ENCODE measurements at places on chromosomes 6 and 20.

DNA sequence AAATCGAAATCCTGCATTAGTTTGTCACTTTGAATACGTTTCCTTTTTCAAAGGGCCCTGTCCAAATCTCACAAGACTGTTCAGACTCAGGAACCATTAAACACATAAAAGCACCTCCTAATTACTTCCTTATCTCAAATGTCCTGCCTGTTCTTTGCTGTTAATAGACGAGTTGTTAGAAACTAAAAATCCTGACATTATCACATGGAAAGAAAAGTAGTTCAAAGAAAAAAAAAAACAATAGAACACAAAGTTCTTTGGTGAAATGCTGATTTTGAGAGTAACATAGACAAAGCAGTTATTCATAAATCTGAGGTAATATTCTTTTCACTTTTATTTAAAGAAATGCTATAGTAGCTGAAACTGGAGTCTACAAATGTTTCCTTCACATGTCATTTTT lies 12.1 kb upstream of the TAB2 start:
- no peak for DNase-seq

DNA sequence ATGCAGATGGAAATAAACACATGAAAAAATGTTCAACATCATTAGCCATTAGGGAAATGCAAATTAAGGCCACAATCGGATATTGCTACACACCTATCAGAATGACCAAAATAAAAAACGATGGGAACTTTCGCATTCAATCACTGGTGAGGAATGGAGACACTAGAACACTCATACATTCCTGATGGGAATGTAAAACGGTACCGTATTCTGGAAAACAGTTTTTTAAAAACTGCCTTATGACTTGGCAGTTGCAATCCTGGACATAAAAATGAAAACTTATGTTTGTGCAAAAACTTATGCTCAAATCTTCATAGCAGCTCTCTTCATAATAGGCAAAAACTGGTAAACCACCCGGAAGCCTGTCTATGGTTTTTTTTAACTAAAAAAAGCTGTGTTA lies 146.0 kb downstream of the CEBPB start:
- DNase-seq = no peak

GRCh38 chr6:44006123-44006871 lies 121.0 kb downstream of the MRPL14 start:
- no peak for DNase-seq

DNA sequence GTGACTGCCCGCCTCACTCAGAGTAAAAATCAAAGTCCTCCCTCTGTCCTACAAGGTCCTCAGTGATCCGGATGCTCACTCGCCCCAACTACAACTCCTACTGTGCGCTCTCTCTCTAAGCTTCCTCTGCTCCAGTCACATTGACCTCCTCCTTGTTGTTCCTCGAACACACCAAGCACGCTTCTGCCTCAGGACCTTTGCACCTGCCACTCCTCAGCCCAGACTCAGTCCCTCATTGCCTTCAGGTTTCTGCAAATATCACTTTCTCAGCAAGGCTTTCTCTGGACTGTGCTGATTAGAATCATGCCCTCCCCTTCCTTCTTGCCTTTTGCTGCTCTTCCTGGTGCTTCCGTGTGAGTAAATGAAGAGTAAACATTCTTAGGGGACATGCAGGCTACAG lies 41.6 kb downstream of the SULF2 start:
- no peak for DNase-seq

GRCh38 chr20:61900011-61900944 lies 165.4 kb downstream of the TAF4 start:
- no peak for DNase-seq

- no peak for DNase-seq
Measured at GRCh38 chr6:123715006-123715863, 78.5 kb upstream of the TRDN start.

- DNase-seq = no peak
Measured at GRCh38 chr6:91606148-91606901, 1019.5 kb upstream of the MAP3K7 start.

DNA sequence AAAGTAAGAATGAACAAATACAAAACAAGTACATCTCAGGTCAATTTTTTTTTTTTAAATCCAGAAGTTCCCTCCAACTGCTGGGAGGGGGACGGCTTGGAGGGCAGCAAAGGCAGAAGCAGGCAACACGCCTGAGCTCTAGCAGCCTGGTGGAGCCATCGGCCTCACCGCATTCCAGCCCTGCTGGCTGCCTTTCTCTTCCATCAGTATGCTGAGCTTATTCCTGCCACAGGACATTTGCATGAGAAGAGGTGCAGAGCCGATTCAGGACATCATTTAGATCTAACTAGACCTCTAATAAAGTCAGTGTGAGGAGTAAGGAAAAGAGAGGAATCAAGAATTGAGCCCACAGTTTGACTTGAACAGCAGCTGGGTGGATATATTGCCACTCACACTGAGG lies 318.8 kb downstream of the ZFAND3 start:
- DNase-seq = no peak

DNA sequence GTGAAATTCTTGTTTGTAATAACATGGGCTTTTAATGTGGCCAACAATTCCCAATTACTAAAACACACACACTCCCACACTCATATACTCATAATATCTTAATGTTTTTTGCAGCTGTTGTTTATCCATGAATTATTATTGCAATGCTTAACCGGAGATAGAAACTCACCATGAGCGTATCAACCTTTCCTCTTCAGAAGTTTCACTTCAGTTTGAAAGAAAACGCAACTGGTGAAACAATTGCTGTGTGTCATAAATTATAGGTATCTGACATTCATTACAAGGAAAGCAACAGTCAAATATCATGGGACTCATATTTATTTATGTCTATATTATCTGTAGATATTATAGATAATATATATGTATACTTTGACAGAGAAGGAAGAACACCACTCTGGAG lies 104.1 kb downstream of the HDGFL1 start:
- DNase-seq = no peak

DNA sequence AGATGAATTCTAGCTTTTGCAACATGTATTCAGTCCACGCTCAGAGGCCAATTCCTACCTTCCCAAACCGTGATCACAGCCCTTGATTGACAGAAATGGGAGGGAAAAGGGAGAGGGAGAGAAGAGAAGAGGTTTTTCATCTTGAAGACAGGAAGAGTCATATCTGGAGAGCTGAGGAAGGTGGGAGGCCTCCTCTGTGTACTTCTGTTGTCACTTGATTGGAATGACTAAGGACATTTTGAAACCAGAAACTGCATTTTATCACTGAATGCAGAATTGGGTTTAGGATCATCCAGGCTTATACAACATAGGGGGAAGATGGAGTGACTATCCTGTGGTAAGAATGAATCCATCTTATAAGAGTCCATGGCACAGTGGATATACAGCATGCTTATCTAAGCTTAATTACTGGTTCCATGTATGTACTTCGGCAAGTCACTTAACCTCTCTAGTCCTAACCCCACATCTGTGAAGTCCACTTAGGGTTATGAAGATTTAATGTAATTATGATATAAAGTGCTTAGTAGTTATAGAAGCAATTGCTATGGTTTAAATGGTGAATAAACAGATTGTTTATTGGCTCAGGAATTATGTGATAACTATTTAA lies 144.0 kb downstream of the BCKDHB start:
- DNase-seq = no peak

- DNase-seq = no peak
Measured at GRCh38 chr6:4612636-4613171, 163.5 kb upstream of the CDYL start.

GRCh38 chr6:133855991-133856370 lies 32.9 kb upstream of the TCF21 start:
- no peak for DNase-seq

- DNase-seq = no peak
Measured at GRCh38 chr6:143026696-143027449, 33.8 kb upstream of the AIG1 start.

- no peak for DNase-seq
Measured at GRCh38 chr6:13354331-13355042, 26.1 kb upstream of the TBC1D7 start.

DNA sequence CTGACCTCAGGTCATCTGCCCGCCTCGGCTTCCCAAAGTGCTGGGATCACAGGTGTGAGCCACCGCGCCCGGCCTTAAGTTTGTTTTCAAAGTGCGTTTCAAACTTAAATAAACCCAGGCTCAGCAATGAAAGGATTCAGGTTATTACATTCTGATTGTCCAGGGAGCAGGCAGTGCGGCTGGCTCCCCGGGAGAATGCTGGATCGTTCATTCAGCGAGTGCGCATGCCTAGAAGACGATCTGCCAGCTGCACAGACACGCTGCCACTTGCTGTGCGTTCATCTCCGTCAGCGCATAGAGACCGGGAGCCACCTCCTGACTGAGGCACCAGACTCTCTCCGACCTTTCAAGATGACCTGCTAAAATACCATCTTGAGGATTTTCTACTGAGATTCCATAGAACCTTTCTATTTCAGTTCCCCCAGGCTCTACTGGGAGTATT lies 163.9 kb upstream of the ZNF217 start:
- DNase-seq = no peak

- DNase-seq = no peak
Measured at GRCh38 chr6:142187209-142187608, 40.1 kb downstream of the VTA1 start.

GRCh38 chr6:10968776-10969175 lies 75.3 kb downstream of the ELOVL2 start:
- no peak for DNase-seq

- peak; percentile 95 for DNase-seq
Measured at GRCh38 chr6:154343473-154344308, 12.9 kb downstream of the IPCEF1 start.

DNA sequence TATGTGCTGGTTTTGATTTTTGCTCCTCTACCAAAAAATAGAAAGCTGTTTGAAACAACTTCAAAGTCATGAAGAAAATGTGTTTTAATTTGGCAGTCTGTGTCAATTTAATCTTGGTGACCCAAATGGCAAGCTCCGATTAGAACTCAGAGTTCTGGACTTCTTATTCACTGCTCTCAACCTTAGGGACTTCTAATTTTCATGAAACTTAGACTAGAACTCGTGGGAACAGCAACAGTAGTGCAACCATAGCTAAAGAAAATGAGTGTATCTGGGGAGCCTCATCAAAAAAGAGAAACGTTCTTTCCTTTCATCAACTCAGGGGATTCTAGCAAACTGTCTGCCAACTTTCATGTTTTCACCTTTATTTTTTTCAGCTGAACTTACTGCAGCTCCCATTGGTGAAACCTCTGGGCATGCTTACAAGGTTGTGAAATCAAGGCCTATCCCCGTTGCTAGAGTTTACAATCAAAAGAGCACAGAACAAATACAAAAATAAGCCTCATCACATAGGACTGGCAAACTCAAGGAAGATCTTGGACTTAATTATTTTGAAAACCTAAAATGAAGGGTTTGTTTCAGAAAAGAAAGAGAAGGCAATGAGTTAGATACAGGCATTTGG lies 114.0 kb upstream of the HSF2 start:
- no peak for DNase-seq

GRCh38 chr6:138250053-138250452 lies 31.8 kb upstream of the PBOV1 start:
- DNase-seq = no peak

DNA sequence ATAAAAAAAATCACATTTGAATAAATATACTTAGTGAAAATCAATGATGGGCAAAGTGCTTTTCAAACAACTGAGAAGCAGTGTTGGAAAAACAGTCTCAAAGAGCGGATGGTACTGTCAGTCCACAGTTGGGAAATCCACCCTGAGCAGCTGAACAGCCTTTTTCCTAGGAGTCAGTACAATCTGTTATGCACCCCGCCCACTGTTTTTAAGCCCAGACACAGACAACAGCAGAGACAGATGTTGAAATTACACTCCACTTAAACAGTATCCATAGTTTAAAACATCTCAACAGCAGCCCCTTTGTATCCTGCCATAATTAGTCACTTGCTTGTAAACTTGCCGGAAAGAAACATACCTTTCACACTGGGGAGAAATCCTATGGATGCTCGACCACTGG lies 372 bp downstream of the KIAA0408 start:
- no peak for DNase-seq
